Activated T-helper 1 cell treated with Interleukin-2 at 50 U/mL for 16 hours (primary cell): ENCODE measurements at places on chromosomes 3 and 15.

- no peak for DNase-seq
Observed at GRCh38 chr3:11819146-11819689, 27.5 kb downstream of the TAMM41 start.

- DNase-seq, result no peak
Observed at GRCh38 chr3:23518441-23518840, 287.3 kb upstream of the UBE2E1 start.

GRCh38 chr15:39140060-39140604 is 440.7 kb upstream of the THBS1 start:
- DNase-seq, result no peak

GRCh38 chr3:55622116-55622515 is 135.0 kb upstream of the WNT5A start:
- DNase-seq, result no peak

DNA sequence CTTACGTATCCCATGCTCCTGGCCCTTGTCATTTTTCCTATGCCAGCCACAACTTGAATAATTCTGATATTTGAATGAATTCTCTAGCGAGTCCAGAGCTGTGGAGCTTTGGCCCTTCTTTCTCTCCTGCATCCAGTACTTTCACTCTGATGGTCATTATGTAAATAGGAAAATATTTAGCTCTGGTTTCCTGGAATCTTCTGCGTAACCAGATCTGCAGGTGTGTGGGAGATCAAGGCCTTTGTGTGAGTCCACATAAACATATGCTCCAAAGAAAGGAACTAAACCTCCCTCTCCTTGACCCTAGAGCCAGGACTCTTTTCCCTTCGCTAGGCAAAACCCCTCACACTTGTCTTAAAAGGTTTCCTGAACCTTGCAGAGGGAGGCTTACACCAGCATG is 132.5 kb upstream of the THBS1 start:
- no peak for DNase-seq

DNA sequence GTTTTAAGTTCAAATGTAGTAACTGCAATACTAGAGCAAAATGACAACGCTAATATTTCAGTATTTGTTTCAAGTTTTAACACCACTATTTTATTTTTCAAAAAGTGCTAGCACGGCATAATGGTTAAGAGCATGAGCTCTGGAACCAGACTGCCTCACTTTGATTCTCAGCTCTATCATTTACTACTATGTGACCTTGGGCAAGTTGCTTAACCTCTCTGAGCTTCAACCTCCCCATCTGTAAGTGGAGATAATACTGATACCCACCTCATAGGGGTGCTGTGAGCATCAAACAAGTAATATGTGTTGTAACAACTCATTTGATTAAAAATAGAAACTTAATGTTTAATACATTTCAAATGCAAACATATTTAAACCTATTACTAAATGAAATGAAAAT is 115.4 kb upstream of the NPHP3 start:
- no peak for DNase-seq

DNA sequence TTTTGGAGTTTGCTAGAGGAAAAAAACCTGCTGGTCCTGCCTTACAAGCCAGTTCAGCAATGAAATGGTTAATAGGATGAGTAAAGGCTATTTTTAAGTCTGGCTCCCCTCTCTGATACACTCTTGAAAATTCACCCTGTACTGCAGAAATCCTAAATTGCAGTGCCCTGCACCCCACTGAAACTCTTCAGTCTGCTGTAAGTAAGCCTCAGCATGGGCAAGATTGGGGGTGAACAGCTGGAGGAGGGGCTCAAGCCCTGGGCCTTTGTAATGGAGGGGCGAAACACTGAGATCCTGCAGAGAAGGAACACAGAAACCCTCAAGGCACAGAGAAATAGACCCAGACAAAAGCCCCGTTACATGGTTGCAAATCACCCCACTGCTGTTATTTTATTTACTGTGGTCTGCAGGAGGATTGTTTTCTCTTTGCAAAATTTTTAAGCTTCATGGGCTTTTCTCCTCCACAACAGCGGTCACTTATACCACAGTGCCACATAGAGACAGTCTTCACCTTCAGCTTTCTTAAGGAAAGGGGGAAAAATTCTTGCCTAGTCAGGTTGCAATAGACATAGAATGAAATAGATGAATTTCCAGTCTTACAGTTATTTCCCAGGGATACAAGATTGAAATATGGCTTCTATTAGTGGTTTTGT is 45.0 kb downstream of the SOX2 start:
- DNase-seq, result no peak

GRCh38 chr3:39485547-39485946 is 18.1 kb downstream of the MOBP start:
- DNase-seq, result no peak

GRCh38 chr3:113514265-113514769 is 639 bp downstream of the SPICE1 start:
- no peak for DNase-seq

- DNase-seq, result no peak
Observed at GRCh38 chr15:46768287-46768686, 949.0 kb upstream of the SEMA6D start.

DNA sequence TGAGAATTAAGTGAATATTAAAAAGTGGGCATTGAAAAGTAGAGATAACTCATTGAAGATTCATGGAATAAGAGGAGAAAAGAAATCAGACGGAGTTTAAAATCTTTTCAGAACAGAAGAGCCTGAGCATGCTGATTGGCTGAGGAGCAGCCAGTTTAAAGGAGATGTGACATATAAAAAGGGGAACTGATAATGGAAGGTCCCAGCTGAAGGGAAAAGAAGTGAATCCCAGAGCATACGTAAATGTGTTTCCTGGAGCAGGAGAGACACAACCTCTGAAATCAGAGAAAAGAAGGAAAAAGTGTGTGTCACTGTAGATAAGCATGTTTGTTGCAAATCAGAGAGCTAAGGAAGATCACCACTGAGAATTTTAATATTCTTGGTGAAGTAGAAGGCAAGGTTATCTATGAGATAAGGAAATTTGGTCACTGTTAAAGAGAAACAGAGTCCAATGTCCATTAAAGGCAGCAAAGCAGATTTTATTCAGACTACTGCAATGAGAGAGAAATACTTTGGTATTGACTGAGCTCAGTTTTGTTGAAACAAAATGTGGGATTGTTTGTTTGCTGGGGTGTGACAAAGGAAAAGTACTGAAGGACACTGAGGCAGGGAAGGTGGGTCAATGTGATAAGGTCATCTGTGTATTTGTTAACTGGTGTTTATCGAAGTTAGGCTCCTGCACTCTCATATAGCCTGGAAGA is 84.6 kb upstream of the WDR72 start:
- no peak for DNase-seq

DNA sequence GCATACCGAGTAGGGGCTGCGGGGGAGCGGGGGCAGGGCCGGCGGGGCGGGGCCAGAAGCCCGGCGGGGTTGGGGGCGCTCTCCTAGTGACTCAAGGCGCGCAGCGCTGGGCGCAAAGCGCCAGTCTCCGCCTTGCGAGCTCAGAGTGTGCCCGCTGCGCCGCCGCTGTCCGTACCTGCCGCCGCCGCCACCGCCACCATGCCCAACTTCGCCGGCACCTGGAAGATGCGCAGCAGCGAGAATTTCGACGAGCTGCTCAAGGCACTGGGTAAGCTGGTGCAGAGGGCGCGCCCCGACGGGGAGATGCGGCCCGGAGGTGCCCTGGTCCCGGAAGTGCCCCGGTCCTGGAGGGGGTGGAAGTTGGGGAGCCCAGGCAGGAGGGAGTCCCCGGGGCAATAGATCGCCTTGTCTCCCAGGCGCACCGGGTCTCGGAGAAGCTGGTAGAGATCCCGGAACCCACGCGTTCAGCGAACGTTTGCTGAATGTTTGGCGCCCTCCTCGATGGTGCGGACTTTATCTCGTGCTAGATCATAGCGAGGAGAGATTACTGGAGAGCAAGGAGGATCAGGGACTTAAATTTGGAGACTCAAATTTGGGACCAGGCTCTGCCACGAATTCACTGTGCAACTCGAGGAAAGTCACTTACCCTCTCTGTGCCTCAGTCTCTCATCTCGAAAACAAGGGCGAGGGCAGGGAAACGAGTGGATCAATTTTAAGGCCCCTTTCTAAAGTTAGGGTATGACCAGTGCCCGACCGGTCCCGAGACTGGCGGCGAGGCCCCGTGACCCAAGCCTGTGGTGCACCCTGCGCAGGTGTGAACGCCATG is at the start of gene CRABP1:
CRABP1 (plus strand) TSS at position 123 of the 826 bp plus-strand sequence; CDS start at position 199, 76 bp downstream.
- no peak for DNase-seq

DNA sequence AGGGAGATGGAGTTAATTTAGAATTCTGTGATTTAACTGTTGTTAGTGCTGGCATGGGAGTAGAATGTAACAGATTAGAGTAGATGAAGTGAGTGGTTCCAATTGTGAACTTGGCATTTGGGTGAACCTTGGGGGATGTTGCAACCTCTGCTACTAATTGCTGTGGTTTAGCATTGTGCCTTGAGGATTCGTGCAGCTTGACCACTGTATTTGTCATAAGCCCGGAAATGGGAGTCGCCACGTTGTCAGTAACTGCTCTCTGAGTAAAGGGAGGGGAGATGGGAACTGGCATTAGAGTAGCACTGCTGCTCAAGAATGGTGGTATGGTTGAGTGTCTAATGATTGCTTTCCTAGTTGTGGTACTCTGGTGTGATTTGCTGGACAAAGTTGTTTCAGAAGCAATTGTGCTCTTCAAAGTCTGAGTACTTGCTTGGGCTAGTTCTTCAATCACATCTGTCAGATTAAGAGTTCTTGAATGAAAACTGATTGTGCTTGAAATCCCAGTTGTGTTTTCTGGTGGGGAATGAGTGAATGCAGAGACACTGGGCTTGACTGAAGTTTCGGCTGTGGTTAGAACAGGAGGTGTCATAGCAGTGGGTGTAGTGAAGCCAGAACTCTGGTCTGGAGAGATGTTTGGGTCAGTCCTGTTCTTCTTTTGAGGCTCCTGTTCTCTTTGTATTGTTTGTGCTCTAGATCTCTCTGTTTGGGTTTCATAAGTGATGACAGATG is 15.4 kb downstream of the IGSF10 start:
- DNase-seq, result no peak

GRCh38 chr3:49868862-49869466 is 742 bp downstream of the CAMKV start:
- DNase-seq, result no peak

DNA sequence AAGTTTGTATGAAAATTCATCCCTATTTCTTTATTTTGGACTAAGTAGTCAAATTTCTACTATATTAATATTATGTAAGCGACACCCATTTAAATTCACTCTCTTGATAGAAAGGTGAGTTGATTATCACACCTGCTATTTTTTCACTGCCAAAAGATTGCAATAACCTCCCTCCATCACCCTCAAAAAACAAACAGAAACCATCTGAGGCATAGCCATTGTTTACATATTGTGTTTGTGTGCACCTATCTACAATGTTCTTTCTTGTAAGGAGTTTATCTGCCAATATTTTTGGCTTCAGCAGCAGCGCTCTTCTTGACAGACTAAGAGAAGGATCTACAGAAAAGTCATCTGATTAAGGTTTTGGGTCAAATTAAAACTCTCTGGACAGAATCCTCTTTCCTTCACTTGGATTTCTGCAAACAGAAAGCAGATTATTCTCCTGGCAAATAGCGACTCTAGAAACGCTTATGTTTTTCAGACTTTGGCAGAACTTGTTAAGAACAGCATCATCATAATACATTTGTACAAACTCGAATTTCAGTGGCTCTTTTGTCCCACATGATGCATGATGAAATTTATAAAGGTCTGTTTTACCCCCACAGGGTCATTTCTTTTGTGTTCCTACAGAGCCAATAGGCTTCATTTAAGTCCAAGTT is 48.6 kb downstream of the KCNMB2 start:
- no peak for DNase-seq

GRCh38 chr3:105997800-105998526 is 129.2 kb upstream of the CBLB start:
- DNase-seq, result no peak

GRCh38 chr3:150639262-150639661 is 36.1 kb downstream of the SELENOT start:
- no peak for DNase-seq

DNA sequence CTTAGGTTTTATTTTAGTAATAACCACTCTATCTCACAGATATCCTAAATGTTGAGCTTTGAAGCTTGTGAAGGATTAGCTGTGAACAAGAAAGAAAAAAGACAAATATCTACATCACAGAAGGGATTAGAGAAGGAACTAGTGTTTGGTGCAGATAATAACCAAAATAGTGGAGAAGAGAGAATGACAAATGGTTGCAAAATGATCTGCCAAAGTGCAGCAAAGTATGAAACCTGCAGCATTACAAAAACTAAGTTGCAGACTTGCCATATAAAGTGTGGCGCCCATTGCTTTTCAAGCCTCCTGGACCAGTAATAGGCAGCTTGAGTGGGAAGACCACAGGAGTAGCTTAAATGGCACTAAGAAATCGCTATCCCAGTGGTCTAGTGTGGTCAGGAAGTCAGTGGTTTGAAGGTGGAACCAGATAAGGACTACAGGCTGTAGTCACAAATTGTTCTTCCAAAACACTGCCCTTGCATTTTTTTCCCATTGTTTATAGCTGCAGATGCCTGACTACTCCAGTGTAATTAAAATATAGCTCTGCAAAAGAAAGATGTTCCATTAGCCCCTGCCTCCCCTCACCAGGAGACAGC is 20.7 kb downstream of the TPM1 start:
- no peak for DNase-seq

GRCh38 chr15:36090286-36090946 is 489.0 kb upstream of the CDIN1 start:
- DNase-seq, result no peak

GRCh38 chr3:45690336-45691035 is 1.3 kb downstream of the SACM1L start:
- no peak for DNase-seq

- DNase-seq, result no peak
Observed at GRCh38 chr3:13110678-13111116, 37.5 kb upstream of the IQSEC1 start.

- DNase-seq, result no peak
Observed at GRCh38 chr3:11080492-11080891, 73.8 kb upstream of the HRH1 start.

- no peak for DNase-seq
Observed at GRCh38 chr3:8481380-8481779, 20.2 kb upstream of the LMCD1 start.

- no peak for DNase-seq
Observed at GRCh38 chr15:43292375-43293078, 25.8 kb upstream of the TGM5 start.

DNA sequence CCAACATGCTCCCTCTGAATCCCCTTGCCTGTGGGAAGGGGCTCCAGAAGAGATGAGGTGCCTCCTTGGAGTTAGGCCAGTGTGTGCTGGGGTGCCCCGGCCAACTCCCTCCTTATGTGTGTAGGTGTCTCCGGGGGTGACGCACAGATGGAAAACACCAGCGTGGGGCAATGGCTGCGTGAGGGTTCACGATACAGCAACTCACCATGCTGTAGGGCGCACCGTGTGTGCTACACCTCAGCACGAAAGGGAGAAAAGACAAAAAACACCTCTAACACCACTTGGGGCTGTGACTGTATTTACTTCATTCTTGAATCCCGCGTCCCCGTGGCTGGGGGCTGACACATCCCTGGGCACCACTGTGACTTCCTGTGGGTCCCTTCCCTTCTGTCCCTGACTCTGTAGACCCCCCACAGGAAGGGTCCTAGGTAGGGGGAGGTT is 1.6 kb upstream of the CALML4 start:
- DNase-seq, result no peak

GRCh38 chr3:28386049-28386448 is 37.4 kb upstream of the AZI2 start:
- no peak for DNase-seq
